Stimulated activated CD4-positive, alpha-beta T cell treated with anti-CD3 and anti-CD28 coated beads, TNF-alpha, amount 100 ng/mL, for 1 hour (primary cell): ENCODE measurements at places on chromosomes 7 and 10.

DNA sequence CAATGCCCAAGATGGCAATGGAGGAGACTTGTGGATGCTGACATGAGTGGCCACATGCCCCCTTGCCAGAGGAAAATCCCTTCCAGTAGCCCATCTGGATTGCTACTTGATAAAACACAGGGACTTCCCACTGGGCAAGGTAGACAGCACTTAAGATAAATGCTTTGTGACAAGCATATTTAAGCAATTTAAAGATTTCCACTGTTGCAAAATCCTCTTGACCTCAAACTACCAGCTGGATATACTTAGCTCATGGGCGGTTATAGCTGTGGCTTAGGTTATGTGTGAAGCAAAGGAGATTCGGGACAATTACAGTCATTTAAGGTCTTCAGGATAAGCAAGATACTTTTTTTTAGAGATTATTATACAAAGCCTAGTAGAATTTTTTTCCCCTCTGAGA lies 238.1 kb downstream of the BMPER start:
- DNase-seq: no peak

DNA sequence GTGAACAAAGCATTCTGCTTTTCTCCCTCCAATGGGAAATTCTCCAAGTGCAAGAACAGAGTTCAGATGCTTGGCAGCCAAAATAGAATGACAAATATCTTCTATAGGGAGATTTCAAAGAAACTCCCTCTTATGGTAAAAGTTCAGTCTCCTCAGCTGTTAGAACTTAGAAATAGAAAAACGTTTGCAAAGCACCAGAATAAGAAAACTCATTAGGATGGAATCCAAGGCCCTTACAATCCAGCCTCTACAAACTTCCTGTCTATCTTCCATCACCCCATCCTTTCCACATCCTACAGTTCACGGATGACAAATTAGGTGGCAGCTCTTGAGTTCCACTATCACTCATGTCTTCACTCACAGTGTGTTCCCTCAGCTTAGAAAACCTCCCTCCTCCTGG lies 25.7 kb downstream of the FAM13C start:
- DNase-seq: no peak

DNA sequence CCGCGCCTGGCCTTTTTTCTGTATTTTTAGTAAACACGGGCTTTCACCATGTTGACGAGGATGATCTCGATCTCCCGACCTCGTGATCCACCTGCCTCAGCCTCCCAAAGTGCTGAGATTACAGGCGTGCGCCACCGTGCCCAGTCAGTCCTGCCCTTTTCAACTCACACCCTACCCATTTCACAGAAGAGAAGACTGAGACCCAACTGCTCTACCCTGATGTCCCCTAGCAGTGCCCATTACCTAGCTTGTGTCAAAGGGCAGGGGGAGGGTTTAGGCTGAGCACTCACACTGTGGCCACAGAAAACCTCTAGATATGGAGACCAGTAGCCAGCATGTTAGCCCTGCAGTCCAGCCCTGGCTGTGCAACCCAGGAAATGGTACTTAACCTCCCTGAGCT lies 15.7 kb downstream of the MMD2 start:
- DNase-seq: no peak

- no peak for DNase-seq
These were observed 305.6 kb downstream of the LRMDA start for GRCh38 chr10:75736889-75737579.

- DNase-seq: no peak
These were observed 540.0 kb downstream of the TCERG1L start for GRCh38 chr10:130771491-130771946.

GRCh38 chr7:29196191-29196590 lies 1.6 kb downstream of the CHN2 start:
- DNase-seq: no peak

DNA sequence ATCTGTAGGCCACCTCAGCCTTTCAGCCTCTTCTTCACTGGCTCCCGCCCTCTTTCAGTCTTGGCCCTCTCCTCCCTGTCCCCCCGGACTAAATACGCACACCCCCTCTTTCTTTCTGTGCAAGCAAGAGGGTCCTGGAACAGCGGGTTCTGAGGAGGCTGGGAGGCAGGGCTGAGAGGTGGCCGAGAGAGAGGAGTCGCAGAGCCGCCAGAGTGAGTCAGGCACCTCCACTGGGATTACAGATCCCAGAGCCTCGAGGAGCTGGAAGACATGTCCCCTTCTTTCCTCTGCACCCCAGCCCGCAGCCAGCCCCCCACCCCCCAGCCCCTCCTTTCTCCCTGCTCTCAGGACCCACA lies 182 bp downstream of the CCDC136 start:
- no peak for DNase-seq

DNA sequence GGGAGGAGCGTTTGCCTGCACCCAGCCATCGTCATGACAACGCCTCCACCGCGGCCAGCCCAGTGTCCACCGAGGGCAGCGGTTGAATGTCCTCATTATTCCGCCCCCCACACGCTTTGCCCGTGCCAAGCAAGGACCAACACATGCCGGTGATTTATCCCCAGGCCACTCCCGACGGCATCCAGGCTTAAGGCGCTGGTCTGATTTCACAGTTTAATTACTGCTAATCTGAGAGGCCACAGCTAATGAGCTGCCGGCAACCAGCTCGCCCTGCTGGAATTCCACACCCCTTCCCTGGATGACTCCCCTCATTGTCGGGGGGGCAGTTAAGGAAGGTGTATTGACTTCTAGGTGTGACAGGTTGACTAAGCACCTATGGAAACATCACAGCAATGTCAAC lies 432.3 kb downstream of the DNAJB6 start:
- no peak for DNase-seq
